ENCODE measurements at places on chromosomes 2 and 18.

- DNase-seq = no peak
Observed at GRCh38 chr2:19490846-19491435, 132.5 kb upstream of the OSR1 start.

DNA sequence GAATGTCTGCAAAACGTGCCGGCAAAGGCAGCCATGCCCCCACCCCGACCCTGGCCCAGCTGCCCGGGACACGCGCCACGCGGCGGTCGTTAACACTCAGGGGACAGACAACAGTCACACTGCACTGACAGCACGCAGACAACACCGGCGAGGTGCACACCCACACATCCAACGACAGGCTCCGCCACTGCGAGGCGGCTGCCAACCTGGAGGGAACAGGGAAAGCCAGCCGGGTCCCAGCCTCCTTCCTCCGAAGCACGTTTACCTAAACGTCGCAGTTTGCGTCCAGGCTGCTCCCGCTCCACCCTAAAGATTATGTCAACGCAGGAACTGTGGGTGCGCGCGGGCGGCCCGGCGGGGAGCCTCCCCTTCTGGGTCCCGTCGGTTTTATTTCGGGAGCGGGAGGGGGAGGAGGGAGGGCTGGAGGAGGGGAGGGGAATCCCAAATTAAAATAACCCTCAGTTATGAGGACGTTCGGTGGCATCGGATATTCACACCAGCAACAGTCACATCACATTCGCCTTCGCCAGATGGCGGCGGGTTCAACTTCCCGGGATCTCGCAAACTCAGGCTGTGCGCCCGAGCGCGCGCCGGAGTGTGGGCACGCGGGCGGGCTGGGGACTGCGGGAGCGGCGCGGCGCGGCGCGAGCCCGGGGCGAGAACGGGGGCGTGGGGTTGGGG is 644 bp downstream of the PTGR3 start:
- no peak for DNase-seq

DNA sequence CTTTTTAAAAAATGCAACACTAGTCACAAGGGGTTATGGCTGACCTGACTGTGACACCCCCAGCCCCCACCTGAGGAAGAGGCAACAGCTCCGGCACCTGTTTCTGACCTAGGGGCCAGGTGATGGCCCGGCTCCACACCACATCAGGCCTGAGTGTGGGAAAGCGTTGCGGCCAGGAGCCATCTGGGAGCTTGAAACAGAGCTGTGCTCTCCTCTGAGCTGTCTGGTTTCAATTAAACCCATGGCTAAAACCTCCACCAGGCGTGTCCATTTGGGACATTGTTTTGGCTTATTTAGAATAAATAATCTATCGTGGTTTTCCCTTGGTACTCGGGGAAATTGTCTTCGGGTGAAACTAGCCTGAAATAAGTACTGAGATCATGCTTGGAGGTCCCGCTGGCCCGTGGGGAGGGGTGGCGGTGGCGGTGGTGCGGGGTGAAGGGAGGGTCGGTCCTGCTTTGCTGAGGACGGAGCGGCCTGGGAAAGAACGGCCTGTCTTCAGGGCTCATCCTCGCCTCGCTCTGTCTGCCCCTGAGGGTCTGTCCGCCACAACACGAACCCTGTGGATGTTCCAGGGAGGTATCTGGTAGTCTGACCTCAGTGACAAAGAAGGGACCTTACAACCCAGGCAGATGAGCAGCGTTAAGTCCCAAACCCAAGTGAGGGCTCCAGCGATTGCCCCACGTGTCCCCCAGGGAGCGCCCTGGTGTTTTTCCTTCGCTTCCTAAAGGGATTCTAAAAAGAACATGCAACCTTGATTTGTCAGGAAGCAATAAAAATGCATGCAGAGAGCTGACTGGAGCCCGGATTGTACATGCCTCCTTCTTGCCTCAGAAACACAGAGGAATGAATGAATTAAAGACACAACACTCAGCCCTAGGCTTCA is 58.7 kb downstream of the IL1RL2 start:
- DNase-seq = no peak

DNA sequence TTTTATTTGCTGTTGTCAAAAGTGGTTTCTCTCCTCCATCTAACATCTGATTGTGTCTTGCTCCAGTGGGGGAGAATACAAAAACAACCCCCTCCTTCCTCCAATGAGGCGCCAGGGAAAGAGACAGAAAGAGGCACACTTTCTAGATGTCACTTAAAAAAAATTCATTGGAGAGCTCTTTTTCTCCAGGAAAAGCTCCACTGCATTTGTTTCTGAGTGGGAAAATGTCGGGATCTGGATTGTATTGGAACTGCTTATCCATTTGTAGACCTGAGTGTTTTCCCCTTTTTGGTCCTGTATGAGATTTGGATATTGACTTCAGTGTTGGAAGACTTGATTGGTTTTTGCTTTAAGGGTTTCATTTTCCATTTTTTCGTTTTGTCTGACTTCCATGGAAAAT is 995 bp downstream of the MBD5 start:
- no peak for DNase-seq

GRCh38 chr2:133654949-133655348 is 86.7 kb upstream of the NCKAP5 start:
- DNase-seq = no peak

DNA sequence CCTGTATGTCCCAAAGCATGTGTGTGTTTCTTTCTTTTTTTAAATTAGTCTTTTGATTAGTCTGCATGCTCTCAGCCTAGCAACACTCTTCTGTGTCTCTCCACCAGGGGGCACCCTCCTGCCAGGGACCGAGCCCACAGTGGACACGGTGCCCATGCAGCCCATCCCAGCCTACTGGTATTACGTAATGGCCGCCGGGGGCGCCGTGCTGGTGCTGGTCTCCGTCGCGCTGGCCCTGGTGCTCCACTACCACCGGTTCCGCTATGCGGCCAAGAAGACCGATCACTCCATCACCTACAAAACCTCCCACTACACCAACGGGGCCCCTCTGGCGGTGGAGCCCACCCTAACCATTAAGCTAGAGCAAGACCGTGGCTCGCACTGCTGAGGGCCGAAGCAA is 93.8 kb downstream of the NRP2 start:
- DNase-seq = peak; percentile 66

DNA sequence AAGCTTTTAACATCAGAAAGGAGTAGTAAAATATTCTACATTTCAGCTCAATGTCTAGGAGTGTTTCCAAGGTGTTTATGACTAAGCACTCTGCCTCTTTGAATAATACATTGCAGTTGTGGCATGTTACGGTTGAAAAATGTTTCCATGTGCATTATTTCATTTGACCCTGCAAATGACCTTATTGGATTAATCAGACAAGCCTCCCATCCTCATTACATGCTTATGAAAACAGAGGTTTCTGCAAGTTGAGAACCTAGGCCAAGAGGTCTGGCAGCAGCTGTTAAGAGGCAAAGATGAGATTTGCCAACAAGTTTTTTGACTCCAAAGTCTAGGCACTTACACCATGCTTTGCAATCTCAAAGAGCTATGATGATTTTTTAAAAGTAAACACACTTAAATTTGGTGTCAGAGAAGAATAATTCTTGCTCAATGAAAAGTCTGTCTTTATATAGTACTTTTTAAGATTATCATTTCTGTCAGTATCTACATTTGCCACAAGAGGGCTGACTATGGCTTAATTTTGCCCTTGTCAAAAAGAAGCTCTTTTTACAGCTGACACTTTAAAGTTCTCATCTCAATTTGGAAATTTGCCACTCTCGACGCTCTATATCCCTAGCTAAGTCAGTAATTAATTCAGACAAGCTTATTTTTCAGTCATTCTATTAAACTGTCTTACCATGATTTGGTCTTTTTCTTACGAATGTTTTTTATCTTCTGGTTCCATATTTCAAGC is 260.6 kb downstream of the PAX3 start:
- peak; percentile 31 for DNase-seq

Measured in HEK293T (cell line).